ENCODE measurements at places on chromosomes 11 and 22.

DNA sequence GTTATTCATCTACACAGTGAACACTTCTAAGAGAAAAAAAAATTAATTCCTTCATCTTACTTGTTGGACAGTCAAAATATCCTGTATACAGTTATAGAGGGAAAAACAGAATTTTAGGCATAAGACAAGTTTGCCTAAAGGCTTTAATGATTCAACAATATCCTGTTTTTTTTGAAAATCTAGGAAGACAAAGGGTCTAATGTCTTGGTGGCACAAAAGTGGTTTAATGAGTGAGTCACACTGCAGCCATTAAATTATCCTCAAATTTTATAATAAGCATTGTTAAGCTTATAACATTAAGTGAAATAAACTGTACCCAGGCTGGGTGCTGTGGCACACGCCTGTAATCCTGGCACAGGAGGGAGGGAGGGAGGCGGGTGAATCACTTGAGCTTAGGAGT, 72.9 kb downstream of the GAB2 start:
- DNase-seq: no peak

DNA sequence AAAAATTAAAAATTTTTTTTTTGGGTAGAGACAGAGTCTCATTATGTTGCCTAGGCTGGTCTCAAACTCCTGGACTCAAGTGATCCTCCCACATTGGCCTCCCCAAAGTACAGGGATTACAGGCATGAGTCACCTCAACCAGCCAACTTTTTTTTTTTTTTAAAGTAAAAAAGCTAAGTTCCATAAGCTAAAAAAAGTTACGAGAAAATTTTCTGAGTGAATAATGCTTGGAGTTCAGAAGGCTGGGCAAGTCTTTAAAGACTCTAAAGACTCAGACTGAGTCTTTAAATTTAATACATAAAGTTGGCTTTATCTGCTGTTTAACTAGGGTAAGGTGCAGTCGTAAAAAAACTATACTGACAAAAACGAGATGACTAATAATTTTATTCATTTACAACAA, 5.6 kb downstream of the DDX6 start:
- no peak for DNase-seq

DNA sequence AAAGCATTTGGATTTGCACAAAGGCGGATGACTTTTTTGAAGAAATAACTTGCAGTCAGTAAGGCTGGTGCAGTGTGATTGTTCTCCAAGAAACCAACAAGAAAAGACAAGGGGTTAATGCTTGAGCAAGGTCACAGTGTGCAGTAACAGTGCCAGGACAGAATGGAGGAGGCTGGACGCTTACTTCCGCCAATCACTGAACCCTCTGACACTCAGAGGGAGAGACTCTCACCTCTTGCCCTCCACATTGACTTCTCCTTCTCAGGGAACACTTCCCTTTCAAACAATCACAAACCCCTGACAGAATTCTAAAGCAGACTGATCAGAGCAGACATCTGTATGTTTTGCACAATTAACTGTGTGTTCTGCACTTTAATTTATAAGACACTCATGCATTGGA, 228.4 kb downstream of the BLID start:
- no peak for DNase-seq

DNA sequence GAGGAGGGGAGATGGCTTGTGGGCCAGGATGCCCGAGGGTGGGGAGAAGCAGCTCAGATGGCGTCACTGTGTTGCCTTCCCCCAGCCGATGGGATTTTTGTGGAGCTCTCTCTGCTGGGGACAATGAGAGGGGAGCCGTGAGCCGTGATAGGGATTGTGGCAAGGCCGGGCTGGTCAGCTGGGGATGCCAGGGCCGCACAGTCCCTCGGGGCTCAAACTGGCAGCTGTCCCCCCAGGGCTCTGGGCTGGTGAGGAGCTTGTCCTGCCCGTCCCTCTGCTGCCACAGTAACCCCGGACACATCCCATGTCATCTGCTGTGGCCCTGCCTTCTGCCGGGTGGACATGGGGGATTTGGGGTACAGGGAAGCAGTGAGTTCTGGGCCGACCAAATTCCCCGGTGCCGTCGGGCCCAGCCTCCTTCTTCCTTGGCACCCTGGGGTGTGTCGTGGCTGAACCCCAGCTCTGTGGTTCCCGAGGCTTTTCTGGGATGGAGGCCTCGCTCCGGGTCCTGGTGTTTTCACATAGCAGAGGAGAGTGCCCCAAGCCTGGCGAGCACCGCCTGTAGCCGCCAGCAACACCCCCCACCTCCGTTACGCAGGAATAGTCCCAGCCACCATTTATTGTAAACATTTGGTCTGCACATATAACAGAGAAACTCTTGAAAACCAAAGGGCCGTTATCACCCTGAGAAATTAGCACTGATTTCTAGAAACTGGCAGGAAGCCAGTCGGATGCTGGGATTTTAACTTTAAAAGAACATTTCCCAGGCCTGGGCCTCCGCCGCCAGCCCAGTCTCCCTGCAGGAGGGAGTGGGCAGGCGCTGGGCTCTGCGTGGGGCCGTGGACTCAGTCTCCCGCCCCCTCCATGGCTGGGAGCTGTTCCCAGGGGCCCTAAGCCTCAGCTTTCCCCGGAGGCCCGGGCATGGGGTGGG, 9.9 kb downstream of the BRSK2 start:
- DNase-seq: no peak

DNA sequence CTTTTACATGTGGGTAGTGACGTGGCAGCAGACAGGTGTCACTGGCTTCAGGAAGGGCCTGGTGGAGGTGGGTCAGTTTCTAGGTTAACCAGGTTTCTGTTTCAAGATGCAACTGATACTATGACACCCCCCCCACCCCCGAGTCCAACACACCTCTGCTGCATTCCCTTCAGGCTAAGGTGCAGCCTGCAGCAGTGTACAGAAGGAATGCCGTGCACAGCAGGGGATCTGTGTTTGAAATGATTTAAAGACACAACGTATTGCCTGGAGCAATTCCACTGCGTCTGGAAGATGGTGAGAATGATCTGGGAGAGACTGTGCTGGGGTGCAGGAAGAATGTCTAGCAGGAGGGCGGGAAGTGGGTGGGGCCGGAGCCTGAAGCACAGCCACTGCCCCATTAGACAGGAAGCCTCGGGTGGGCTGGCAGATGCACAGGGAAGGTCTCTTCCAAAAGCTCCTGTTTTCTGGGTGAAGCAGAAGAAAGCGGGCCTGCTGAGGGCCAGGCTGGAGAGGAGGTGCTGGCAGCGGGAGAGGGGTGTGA, 11.9 kb upstream of the TESMIN start:
- DNase-seq: no peak

DNA sequence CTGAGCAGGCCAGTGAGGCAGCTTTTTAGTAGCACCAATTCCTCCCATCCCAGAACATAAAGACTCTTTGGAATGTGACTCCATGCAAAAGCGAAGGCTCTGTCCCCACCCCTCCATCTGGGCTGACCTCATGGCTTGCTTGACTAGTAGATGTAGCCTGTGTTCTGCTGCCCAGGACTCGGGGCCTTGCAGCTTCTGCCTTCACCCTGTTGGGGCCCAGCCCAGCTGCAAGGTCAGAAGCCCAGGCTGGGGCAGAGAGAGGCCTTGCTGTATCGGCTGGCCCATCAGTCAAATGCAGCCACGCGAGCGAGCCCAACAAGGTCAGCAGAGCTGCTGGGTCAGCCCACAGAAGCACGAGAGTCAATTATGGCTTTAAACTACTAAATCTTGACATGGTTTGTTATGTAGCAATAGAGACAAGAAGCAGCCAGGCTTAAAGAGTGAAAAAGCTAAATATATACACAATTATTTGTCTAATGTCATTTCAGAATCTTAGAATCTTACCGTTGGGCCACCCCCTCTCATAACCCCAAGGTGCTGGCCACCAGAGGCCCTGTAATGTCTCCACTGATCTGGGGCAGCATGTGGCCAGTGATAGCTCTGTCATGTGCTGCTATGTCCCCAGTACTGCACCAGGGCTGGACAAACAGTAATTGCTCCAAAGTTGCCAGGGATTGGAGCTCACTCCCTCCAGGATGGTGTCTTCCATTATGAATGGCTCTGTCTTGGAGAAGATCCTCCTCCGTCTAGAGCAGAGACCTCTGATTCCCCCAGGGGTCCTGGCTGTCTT, 10.4 kb upstream of the WNT11 start:
- no peak for DNase-seq

GRCh38 chr11:47360341-47360740, 7.8 kb upstream of the MYBPC3 start:
- DNase-seq: no peak

DNA sequence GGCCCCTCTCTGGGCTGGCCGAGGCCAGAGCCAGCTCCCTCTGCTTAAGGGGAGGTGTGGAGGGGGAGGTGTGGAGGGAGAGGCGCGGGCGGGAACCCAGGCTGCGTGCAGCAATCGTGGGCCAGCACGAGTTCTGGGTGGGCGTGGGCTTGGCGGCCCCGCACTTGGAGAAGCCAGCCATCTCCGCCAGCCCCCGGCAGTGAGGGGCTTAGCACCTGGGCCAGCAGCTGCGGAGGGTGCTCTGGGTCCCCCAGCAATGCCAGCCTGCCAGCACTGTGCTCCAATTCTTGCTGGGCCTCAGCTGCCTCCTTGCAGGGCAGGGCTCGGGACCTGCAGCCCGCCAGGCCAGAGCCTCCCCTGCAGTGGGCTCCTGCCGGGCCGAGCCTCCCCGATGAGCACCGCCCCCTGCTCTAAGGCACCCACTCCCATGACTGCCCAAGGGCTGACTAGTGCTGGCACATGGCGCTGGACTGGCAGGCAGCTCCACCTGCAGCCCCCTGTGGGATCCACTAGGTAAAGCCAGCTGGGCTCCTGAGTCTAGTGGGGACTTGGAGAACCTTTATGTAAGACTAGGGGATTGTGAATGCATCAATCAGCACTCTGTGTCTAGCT, 96.7 kb upstream of the OR9G4 start:
- no peak for DNase-seq

- no peak for DNase-seq
Measured at GRCh38 chr11:60810569-60810968, 25.4 kb downstream of the MS4A10 start.

- no peak for DNase-seq
Measured at GRCh38 chr11:119788911-119789560, 60.0 kb upstream of the NECTIN1 start.

DNA sequence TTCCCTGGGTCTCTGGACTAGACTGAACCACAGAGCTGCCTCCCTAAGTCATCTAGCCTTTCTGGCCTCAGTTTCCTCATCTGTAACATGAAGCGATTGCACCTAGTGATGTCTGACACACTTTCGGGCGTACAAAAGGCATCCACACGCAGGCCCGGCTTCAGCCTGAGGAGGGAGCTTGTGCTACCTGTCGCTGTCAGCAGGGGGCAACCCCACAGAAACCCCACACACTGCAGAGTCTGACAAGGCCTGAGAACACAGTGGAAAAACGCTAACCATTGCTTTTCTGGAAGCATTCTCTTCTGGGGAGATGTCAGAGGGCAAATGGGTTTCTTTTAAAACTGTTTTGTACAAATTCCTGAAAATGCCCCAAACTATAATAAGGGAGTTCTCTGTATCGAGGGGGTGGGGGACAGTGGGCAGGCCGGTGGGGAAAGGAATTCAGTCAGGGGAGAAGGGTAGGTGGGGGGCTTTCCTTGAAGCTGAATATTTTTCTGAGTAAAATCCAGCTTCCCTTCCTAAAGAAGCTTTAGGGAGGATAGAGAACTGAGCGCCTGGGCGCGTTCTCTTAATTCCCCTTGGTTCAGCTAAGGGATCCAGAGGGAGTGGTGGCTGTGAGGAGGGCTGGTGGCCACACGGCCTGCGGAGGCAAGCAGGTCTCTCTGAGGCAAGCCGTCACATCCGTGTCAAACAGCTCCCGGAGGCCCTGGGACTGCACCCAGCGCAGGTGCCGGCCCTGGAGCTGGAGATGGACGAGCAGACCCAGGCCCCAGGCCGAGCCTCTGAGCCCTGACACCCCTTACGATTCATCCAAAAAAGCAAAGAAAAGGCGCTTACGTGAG, 533 bp downstream of the ELF5 start:
- DNase-seq: peak; percentile 22

GRCh38 chr11:102488208-102488607, 35.6 kb upstream of the TMEM123 start:
- DNase-seq: no peak

DNA sequence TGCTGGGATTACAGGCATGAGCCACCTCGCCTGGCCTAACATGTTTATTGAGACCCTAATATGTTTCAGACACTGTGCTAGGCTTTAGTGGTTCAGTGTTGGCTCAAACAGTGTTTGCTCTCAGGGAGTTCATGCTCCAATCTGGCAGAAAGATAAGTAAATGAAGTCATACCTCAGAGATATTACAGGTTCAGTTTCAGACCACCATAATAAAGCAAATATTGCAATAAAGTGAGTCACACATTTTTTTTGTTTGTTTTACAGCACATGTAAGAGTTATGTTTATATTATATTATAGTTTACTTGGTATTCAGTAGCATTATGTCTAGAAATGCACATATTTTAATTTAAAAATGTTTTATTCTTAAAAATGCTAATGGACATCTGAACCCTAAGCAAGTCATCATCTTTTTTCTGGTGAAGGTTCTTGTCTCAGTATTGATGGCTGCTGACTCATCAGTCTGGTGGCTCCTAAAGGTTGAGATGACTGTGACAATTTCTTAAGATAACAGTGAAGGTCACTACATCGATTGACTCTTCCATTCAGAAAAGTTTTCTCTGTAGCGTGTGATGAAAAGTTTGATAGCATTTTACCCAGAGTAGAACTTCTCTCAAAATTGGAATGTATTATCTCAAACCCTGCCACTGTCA, 243.0 kb upstream of the ANO5 start:
- no peak for DNase-seq

- no peak for DNase-seq
Measured at GRCh38 chr11:90176069-90176468, 41.6 kb downstream of the NAALAD2 start.

- DNase-seq: no peak
Measured at GRCh38 chr11:86749376-86749775, 51.0 kb upstream of the PRSS23 start.

GRCh38 chr22:19803736-19804267, 43.2 kb downstream of the TBX1 start:
- DNase-seq: no peak

DNA sequence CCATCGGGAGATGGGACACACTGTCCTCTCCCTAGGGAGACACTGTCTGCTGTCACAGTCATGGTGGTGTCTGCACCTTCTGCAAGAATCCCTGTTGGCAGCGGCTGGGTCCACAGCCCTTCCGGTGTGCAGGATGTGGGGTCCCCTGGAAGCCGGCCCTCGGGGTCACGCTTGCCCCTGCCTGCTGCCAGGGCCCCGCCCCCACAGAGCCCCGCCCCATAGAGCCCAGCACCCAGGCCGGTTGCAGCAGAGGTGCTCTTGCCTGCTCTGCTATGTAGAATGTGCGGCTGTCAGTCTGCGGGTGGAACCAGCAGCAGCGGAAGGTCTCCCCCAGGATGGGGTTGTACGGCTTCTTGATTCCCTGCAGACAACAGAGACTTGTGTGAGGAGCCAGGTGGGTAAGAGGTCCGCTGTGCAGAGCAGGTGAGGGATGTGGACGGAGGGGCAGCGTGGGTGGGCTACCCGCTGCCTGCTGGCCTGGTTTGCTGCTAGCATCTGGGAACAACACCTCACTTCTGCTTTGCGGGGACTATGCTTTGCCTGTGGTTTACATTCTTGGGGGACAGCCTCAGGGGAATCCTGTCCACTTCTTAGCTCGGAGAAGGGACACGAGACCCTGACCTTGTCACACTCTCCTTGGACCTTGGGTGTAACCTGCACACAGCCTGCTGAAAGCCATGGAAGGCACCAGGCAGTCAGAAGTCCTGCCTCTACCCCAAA, 44.9 kb upstream of the CARS1 start:
- DNase-seq: no peak
